ENCODE measurements at places on chromosomes 1 and 21. TPM values are rescaled to one million over a fixed set of nuclear protein-coding genes. Genes with fewer than 3 reads are reported as not detected.

- no peak for DNase-seq
Observed at GRCh38 chr1:165444897-165445370, at the start of gene RXRG. RXRG (minus strand) TSS chr1:165445126; CDS start chr1:165444893, 233 bp downstream.

Gene CD2
- total RNA-seq = 2.3 TPM

Gene SLC1A7
- 2.5 TPM for total RNA-seq

Gene OR2M3
- not detected for total RNA-seq

Gene POU3F1
- 0.28 TPM for total RNA-seq
